GM10248 (cell line): ENCODE measurements at places on chromosomes 2 and 18.

DNA sequence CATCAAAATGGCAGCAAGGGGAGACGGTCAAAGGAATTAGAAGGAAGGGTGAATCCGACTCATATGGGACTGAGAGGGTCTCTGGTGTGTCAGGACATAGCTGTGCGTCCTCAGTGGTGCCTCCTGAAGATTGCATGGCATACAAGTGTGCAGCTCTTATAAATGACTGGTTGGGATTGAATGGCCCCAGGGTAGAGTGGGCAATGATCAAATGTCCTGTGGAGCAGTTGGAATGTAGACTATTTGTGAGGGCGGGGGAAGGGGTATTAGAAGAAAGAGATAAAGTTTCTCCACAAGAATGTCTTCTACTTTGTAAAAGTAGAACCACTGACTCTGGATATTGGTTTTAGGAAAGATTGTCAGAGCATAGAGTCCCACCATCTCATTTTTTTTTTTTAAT lies 24.6 kb downstream of the CTLA4 start:
- DNase-seq: no peak

DNA sequence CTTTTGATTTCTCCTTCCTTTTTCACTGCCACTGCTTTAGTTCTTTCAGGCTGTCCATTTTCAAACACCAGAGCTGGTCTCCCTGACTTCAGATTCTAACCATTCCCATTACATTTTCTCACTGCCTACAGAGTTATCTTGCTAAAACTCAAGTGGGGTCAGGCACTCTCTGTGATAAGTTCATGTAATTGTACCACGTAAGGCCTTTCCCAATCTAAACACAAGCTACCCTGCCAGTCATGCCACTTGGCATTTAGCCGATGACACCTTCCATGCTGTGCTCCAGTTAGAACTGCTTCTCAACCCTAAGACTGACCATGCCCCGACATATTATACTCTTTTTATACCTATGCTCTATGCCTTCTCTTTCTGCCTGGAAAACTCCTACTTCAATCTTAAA lies 592.4 kb downstream of the DPP10 start:
- DNase-seq: no peak

DNA sequence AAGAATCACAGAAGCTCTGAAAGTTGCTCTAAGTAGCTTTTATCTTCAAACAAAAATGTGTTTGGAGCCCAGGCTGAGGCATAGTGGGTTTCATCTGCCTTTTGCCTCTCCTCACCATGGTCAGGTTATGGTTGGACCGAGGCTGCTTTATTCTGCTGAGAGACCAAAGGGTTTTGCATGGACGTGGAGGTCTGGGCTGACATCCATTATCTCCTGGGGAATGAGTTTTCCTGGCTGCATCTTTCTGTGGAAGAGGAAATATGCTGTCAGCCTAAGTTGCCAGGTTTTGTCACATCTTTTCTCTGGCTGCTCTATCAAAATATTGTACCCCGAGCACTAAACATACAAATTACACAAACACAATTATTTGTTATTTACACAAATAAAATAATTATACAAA lies 223.2 kb downstream of the LDLRAD4 start:
- DNase-seq: no peak

DNA sequence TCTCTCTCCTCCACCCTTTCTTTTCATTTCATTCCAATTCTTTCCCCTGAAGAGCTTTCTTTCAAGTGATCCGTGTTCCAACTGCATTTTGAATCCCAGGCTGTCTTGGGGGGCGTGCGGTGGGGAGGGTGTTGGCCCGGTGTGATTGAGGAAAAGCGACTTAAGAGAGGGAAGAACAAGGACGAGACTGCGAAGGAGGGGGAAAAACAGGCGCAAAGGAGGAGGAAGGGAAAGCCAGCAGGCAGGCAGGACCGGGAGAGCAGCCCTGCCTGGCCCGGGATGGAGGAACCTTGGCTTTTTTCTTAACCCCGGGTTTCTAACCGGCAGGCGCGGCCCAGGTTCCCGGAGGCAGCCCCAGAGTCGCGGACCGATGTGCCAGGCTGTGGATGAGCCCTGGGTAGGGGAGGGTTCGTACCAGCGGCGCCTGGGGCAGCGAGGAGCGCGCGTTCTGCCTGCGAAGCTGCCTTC lies 1.3 kb downstream of the ADCYAP1 start:
- no peak for DNase-seq

DNA sequence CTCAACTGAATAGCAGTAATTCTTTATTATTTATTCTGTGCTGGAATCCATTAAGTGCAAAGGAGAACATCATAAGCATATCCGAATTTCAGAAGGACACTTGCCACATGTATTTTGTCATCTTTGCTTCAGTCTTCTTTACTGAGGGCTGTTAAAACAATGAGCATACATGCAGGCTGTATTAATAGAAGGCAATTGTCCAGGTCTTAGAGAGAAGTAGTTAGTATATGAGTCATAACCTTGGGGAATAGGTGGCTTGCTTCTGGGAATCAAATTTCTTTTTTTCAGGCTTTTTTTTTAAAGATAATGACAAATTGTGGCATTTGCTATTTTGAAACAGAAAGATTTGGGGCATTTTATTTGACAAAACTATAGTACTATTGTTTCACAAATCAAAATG lies 773.5 kb downstream of the CNTNAP5 start:
- no peak for DNase-seq

- DNase-seq: no peak
Measured at GRCh38 chr18:12325726-12326245, 17.7 kb downstream of the TUBB6 start.

- no peak for DNase-seq
Measured at GRCh38 chr18:13374468-13375301, 156.1 kb downstream of the LDLRAD4 start.

DNA sequence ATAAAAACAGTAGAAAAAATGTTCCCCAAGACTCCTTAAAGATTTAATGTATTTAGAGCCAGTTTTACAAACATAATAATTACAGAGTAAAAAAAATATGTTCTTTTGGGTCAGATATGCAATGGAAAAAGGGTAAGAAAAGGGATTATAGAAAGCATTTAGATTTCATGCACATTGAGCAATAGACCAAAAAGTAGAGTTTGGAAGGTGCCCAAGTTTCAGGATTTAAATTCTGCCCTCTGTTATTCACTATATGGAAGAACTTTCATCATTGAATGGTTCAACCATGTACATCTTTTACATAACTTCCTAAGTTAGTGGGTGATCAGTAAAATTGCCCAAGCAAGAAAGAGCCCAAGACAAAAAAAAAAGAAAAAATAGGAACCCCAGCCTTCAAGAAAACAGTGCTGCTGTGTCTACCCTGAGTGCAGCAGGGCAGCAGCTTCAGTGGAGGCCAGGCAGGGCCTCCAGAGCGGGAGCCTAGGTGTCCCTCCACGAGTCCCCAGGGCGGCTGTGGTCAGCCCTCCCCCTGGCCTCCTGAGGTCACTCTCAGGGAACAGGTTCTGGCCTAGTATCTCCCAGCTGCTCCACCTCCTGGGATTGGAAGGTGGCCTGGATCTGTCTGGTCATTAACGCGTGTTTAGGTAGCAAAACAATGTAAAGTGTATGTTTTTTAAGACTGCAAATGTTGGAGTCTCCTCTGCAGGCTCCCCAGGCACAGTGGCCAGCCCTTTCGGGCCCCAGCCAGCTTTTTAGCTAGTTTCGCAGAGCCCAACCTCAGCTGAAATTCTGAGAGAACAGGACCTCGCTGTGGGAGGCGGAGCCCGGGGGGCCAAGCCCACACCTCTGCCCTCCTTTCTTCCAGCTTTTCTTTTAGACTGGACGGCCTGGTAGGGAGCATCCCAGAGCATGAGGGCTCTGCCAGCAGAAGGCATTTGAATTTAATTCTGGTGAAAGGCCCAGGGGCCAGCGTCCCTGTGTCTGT lies 77.3 kb downstream of the TEX51 start:
- no peak for DNase-seq

DNA sequence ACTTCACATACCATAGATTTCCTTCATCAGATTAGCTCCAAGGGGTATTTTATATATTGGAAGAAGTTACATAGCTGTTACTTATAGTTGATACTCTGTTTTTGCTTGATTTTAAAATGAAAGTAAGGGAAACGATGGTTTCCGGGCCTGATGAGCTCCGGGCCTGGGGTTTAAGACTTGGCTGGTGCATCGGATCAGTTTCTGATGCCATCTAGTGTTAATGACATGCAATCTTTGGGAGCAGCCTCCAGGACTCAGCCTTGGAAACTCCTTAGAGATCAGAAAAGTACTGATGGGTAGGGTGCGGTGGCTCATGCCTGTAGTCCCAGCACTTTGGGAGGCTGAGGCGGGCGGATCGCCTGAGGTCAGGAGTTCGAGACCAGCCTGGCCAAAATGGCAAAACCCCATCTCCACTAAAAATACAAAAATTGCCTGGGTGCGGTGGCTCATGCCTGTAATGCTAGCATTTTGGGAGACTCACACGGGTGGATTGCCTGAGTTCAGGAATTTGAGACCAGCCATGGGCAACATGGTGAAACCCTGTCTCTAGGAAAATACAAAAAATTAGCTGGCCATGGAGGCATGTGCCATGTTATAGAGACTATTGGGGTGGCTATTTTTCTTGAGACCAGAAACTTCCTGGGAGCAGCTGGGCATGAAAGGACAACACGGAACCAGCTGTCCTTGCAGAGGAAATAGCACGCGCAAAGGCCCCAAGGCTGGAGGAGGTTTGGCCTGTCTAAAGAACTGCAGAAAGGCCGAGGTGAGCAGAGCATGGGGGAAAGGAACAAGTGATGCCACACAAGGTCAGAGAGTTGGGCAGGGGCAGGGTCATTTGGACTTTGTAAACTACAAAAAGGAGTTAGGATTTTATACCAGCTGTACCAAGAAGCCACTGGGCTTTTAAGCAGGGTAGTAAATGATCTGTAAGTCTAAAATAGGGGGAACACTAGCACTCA lies 46.9 kb upstream of the CNOT11 start:
- DNase-seq: peak; percentile 57
